ENCODE measurements at places on chromosomes 13 and 19.

GRCh38 chr19:40872209-40872608 is 9.8 kb downstream of the CYP2A7 start:
- DNase-seq, result no peak

GRCh38 chr13:109465148-109465547 is 321.2 kb downstream of the IRS2 start:
- DNase-seq, result no peak

DNA sequence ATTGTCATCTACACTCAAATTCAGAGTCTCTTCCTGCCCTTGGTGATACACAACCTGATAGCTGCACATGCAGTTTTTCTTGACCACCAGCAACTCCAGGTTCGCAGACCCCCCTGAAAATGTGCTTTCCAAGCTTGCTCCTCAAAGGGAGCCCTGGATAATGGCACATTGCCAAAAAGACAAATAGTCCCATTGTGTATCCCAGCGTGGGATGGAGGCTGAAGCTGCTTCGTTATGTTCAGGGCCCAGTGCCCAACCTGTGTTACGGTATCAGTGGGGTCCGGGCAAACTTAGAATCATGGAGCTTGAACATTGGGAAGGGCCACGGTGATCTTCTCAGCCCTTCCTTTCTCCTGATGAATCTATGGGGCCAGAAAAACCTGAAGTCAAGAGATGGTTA is 173.0 kb downstream of the TEX29 start:
- DNase-seq, result no peak

GRCh38 chr19:31529121-31529520 is 179.9 kb upstream of the TSHZ3 start:
- DNase-seq, result no peak

- no peak for DNase-seq
These were observed 134.3 kb downstream of the UGGT2 start for GRCh38 chr13:95918860-95919259.

GRCh38 chr13:108902405-108903155 is 273.2 kb downstream of the MYO16 start:
- DNase-seq, result no peak

GRCh38 chr19:6362351-6362801 is 1.0 kb downstream of the CLPP start:
- no peak for DNase-seq

DNA sequence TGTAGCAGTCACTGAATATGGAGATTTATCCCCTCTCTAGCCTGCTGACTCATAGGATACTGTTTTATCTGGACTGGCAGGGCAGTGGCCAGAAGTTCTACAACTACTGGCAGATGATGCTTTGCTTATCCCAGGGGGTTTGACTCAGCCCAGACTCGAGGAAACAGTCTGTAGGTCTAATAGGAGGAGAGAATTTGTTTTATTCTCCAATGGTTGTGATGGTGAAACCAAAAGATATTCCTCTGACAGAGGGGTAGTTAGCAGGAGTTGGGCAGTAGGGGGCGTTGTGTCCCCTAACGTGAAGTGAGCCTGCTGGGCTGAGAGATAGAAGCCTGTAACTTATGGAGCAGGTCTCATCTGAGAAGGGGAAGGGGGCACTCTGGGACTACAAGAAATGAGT is 74.9 kb downstream of the WTIP start:
- no peak for DNase-seq

GRCh38 chr19:31616031-31616430 is 266.8 kb upstream of the TSHZ3 start:
- no peak for DNase-seq

DNA sequence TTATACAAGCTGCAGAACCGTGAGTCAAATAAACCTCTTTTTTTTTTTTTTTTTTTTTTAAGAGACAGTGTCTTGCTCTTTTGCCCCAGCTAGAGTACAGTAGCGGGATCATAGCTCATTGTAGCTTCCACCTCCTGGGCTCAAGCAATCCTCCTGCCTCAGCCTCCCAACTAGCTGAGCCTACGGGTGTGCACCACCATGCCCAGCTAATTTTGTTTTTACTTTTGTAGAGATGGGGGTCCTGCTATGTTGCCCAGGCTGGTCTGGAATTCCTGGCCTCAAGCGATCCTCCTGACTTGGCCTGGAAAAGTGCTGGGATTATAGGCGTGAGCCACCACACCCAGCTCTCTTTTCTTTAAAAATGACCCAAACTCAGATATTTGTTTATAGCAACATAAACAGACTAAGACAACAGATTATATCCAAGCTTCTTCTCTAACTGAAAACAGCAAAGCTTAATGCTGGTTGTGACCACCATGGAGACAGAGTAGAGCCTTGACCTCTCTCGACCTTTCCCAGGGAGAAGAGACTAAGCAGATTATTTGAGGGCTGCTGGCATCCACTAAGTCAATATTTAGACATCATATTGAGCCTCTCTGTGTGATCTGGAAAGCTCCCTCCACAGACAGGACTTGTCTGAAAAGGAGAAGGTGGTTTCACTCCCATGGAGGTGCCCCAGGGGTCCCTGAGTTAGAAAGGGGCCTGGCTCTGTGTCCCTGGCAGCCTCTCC is 150.0 kb downstream of the KCTD15 start:
- no peak for DNase-seq

- no peak for DNase-seq
These were observed 31.0 kb downstream of the C2CD4C start for GRCh38 chr19:377801-378581.

DNA sequence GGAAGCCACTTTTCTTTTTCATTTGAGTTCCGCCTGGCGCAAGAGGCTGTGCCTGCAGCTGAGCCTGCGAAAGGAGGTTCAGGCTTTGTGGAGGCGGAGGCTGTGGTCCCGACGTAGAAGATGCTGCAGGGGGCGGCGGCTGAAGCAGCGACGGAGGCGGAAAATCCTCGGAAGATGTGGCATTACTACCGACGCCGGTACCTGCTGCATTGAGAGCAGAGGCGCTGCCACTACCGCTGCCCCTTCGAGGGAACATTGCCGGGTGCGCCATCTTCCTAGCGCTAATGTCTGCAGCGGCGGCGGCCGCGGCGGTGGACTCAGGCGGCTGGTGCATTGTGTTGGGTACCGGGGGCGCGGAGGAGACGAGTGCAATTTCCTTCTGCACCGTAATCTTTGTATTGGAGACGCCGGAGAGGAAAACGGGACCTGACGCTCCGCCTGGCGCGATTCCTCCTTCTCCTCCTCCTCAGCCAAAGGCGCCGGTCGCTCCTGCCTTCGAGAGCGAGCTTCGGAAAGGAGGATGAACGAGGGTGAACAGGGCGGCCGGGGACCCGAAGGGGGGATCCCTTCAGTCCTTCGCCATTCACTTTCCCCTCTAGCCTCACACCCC is at the start of gene TSC22D1:
TSS of gene TSC22D1 (minus strand) at position 590 of the 610 bp plus-strand sequence. CDS start at position 334, 256 bp downstream.
- DNase-seq, result no peak

GRCh38 chr13:110136660-110137585 is 170.0 kb downstream of the COL4A1 start:
- DNase-seq, result no peak

DNA sequence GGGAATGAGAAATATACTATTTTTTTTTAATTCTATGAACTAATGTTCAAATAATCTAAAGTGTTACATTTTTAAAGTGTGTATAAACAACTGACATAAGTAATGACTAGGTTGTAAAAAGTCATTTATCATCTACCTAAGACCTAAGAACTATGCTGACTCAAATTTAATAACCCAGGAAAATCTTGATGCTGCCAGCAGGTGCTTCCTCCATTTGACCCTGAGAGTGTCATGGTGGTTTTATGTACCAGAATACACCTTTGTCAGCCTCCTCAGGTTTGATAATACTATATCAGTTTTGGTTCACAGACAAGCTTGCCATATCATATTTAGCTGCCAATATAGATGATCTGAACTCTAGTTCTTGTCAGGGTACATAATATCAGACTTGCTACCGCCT is 1151.2 kb downstream of the PCDH17 start:
- no peak for DNase-seq

GRCh38 chr19:35168196-35168595 is 13.7 kb downstream of the FXYD5 start:
- DNase-seq, result no peak

- DNase-seq, result no peak
These were observed 21.9 kb downstream of the PLEKHJ1 start for GRCh38 chr19:2214251-2214650.

DNA sequence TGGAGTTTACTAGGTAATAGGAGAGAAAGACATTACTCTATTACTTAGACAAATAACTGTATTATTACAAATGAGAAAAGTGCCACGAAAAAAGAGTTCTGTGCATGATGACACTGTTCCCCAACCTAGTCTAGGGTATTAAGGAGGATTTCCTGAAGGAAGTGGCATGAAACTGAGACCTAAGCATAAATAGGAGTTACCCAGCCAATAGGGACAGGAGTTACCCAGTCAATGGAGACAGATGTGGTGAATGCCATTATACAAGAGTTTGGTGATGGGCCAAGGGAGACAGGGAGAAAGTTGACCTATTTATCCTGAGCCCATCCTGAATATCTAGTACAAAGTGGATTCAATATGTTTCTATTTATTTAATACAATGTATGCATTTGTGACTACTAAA is 65.4 kb downstream of the KL start:
- no peak for DNase-seq

- no peak for DNase-seq
These were observed 14.1 kb downstream of the CARM1 start for GRCh38 chr19:10885201-10886169.

DNA sequence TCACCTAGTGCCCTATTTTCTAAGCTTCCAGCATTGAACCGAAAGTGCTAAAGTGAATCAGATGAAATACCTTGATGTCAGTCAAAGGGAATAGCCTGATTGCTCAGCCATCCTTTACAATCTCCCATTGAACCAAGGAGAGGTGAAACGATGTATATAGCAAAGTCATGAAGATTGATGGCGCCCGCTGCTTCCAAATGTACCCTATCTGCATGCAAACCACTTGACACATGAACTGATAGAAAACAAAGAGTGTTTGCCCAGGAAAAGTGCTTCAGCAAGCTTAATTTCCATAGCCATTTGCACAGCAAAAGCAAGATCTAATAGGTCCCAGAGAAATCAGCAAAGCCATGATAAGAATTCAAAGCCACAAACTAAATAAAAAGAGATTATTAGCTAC is 624.9 kb upstream of the PCDH9 start:
- DNase-seq, result no peak

DNA sequence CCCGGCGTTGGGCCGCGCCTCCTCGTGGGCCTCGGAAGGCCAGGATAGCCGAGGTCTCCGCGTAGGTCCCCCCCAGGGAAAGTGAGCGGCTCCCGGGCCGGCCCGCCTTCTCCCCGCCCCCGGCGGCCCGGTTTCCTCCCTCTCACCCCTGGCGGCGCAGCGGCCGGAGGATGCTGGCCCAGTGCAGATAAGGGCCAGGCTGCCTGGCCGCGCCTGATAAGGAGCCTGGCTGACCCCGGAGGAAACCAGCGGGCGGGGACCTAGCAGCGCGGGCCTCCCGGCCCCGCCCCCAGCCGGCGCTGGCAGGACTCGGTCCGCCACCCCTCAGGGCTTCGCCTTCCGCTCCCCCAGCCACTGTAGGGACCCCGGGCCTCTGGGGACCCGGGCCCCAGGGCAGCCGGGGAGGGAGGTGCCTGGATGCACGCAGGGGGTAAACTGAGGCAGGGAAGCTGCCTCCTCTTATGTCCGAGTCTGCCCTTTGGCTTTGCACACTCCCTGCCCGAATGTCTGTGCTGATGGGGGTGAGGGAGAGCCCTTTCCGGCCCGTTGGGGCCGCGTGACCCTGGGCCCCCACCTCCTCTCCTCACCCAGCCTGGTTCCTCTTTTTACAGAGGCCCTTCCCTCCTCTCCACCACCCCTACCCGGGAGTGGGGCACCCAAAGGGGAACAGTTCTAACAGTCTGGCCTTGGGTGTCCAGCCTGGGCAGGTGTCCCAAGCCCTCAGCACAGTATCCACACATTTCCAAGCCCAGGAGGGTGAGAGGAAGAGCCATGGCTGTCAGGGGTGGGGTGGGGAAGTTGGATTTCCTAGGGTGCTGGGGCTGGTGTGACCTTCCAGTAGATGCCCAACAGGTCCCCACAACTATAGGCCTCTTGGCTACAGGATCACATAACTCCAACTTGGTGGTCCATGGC is at the start of gene LYL1:
TSS of gene LYL1 (minus strand) at position 193 of the 915 bp plus-strand sequence. CDS start 1,687 bp downstream, outside the sequence.
- DNase-seq, result no peak

DNA sequence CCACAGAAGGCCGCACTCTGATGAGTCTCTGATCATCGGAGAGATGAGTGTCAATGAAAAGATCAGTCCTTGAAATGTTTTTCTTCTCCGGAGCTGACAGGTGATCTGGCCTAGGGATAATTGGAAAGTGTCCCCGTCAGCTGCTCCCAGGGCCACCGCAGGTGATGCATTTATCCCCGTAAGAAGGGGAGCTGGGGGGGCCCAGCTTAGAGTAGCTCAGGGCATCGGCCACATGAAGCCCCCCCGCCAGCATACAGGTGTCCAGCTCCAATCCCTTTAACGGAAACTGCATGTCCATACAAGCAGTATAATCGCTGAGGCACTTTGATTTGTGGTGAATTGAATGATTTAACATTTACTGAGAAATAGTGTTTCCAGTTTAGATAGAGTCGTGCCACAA is 27.7 kb downstream of the ATP4B start:
- no peak for DNase-seq

DNA sequence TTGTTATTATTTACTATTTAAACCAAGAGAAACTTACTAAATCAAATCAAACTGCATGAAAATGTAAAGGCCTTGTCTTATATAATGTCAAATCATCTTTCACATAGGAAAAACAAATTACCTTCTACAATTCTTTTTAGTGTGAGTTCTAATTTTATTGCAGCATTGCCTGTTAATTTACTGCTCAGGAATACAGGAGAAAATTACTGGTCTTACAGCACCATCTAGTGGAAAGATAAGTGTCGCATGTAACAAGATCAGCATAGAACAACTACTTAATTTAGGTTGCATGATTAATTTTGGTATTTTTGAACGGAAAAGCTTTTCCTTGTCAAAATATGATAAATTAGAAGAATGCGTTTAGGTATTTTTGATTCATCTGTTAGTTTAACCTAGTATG is 502.7 kb downstream of the UQCRFS1 start:
- DNase-seq, result no peak

DNA sequence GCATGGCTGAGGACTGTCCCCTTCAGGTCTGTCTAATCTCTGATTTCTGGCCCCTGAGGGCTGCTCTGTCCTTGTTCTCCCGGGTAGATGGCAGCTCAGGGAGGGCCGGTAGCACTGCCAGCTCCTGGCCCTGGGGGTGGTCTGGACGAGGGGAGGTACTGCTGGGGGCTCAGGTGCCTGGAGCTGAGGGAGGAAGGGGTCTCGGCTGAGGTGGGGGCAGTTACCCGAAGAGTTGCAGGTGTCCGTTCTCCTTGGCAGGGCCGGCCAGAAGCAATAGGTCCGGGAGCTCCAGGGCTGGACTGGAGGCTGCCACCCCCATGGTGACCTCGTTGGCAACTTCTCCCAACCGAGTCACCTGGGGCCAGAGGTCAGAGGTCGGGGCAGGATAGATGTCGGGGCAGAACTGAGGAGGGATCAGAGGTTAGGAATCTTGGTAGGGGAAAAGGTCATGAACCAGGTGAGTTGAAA is 1.2 kb upstream of the EMC10 start:
- DNase-seq, result no peak
